ENCODE measurements at places on chromosomes 7 and 10. TPM values are rescaled to one million over a fixed set of nuclear protein-coding genes. Genes with fewer than 3 reads are reported as not detected.
A peak's percentile ranks its signal among the peaks of the same experiment; 100 is the strongest.

- no peaks in the 10 kb centered on the region for H3K4me1 ChIP-seq
- no peaks in the 10 kb centered on the region for H3K27me3 ChIP-seq
Observed at GRCh38 chr7:131454498-131454897, 101.9 kb downstream of the PODXL start.

GRCh38 chr10:130499541-130499940 is 363.4 kb downstream of the GLRX3 start:
- no peak overlapping the region for H3K4me3 ChIP-seq
- H3K36me3 ChIP-seq: no peaks in the 10 kb centered on the region
- no peaks in the 10 kb centered on the region for H3K27me3 ChIP-seq
- DNase-seq: no peak
- no peaks in the 10 kb centered on the region for H3K4me1 ChIP-seq
- no peak overlapping the region for H3K27ac ChIP-seq

DNA sequence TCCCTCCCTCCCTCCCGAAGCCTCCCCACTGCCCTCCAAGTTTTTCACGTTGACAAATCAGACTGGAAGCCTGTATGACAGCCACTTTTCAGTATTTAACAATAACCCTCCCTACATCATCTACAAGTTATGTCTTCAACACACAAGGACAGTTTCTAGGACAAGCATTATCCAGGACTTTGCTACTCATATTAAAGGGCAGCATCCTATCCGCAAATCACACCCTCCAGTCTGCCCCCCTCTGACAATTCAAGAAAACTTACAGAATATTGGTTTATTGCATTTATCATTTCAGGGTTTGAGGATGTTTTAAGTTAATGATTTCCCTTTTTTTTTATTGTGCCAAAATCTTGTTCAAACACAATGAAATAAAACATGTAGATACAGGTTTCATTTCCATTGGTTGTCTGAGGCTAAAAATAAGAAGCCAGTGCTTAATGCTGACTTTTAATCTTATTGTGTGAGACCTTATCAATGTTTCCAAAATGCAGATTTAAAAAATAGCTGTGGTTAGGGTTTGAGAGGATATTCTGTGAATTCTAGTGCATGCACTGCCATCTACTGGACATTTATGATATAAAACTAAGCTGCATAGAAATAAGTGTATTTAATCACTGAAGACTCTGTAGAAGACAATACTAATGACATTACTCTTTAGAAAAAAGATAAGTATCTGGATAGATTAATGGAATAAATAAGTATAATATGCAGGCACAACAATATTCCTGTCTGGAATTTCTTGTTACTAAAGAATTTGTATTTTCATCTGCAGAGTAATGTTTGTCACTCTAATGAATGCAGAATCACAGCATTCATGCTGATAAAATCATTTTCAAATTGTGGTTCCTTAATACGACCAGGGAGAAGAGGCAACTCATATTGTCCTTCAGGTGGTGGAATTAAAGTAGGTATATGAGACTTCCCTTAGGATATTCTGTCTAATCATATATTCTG is 64.1 kb downstream of the CAV1 start:
- H3K4me3 ChIP-seq: no peak overlapping the region
- peak; percentile 81 for DNase-seq
- H3K36me3 ChIP-seq: no peaks in the 10 kb centered on the region

- peak; percentile 93 for DNase-seq
- H3K36me3 ChIP-seq: no peaks in the 10 kb centered on the region
- H3K4me1 ChIP-seq: no peaks in the 10 kb centered on the region
- no peaks in the 10 kb centered on the region for H3K27me3 ChIP-seq
Observed at GRCh38 chr10:104441329-104442000, 87.8 kb downstream of the CFAP58 start.

DNA sequence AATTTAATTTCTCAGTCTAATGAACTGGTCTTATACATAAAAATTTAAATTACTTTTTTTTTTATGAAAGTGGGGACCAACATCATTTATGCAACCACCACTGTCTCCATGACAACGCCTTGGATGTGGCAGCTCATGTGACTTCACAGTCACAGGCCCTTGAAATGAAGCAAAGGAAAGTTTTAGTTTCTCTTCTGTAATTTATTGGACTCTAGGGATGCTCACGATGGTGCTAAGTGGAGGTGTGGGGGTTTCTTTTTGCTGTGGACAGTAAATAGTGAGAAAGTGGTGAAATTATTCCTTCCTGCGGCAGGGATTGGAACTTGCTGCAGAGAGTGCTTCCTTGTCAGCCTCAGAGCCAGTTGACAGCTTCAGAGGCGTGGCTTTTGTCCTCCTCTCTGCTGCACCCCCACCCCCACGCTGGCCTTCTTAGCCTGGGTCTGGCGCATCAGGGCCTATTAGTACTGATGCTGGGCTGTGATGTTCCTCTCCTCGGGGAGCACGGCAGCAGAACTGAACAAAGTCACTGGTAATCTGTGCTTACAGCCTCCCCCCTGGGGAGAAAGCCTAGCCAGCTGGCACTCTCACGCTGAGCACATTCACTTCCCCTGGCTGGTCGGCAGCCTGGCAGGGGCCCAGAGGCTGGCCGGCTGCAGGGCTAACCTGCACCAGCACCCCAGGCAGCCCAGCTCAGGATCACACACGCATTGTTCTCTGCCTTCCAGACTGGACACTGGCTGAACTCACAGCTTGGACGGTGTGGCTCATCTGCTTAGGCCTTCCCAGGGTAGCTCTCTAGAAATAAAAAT is 517.5 kb upstream of the GALNT17 start:
- DNase-seq: peak; percentile 30
- no peak overlapping the region for H3K27ac ChIP-seq
- H3K36me3 ChIP-seq: no peaks in the 10 kb centered on the region
- no peak overlapping the region for H3K4me3 ChIP-seq
- no peaks in the 10 kb centered on the region for H3K4me1 ChIP-seq
- H3K27me3 ChIP-seq: peaks cover 6% of the 10 kb centered on the region

- H3K36me3 ChIP-seq: no peaks in the 10 kb centered on the region
- H3K27me3 ChIP-seq: no peaks in the 10 kb centered on the region
- H3K4me1 ChIP-seq: no peaks in the 10 kb centered on the region
Observed at GRCh38 chr10:112778579-112778978, 171.5 kb upstream of the TCF7L2 start.

DNA sequence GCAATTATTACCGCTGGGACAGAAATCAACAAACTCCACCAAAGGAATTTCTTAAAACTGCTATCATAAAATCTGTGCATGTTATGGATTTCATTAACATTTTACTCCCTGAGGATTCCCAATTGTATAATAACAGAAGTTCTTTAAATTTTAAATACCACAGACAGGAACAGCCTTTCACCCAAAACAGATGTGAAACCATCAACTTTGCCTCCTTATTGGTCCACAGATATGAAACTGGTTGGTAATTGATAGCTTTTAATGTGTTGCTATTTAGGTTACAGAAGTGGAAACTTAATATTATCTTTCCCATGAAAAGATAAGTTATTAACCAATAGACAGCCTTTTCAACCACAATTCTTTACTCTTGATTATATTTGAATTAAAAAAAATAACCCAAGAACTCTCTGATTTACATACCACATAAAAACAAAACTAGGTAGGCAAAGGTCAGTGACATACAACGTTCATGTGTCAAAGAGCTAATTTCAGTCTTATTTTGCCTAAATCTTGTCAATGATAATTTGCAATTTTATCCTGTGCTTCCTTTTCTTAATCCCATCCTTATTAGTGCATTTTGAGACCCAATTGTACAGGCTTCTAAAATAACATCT is 90.0 kb downstream of the NRP1 start:
- no peaks in the 10 kb centered on the region for H3K27me3 ChIP-seq
- H3K27ac ChIP-seq: no peak overlapping the region
- DNase-seq: no peak
- H3K4me3 ChIP-seq: no peak overlapping the region
- peaks cover 10% of the 10 kb centered on the region for H3K4me1 ChIP-seq
- peaks cover 5% of the 10 kb centered on the region for H3K36me3 ChIP-seq

DNA sequence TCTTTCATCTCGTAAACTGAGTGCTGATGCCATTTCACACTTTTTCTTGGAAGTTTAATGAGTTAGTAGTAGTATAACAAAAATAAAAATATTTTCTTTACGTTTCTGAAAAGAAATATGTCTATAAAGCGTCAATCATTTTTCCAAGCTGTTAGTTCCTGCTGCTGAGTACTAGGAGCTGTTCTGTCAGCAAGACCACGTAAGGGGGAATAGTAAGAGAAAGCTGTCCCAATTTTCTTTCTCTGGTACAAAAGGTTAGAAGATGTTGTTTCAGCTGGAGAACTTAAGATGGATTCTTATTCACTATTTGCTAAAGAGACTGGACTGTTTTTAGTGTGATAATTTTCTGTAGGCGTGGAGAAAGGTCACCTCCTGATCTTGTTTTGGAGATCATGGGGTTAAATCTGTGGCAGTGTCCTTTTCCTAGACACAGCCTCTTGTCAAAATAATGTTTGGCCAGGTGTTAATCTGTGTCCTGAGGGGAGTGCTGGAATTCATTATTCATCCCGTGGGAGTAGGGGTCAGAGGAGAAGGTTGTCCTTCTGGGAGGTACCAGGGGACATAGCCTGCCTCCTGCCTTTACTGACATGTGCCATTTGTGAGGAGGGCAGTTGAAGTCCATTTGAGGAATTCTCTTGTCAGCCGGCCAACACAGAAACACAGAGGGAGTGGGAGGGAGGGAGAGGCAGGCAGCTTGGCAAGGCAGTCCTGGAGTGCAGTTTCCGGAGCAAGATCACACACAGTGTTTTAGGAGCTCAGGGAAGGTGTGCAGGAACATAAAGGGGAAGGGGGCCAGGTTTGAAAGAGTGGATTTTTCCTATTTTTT is 368.7 kb downstream of the AUTS2 start:
- no peak overlapping the region for H3K4me3 ChIP-seq
- DNase-seq: no peak
- H3K36me3 ChIP-seq: no peaks in the 10 kb centered on the region

- H3K27ac ChIP-seq: no peak overlapping the region
- no peak for DNase-seq
- H3K27me3 ChIP-seq: peaks cover 30% of the 10 kb centered on the region
- no peaks in the 10 kb centered on the region for H3K4me1 ChIP-seq
- H3K4me3 ChIP-seq: no peak overlapping the region
Observed at GRCh38 chr7:128115821-128116723, 84.8 kb upstream of the LRRC4 start.

- DNase-seq: no peak
- H3K4me3 ChIP-seq: no peak overlapping the region
- H3K4me1 ChIP-seq: no peaks in the 10 kb centered on the region
- no peak overlapping the region for H3K27ac ChIP-seq
- no peaks in the 10 kb centered on the region for H3K36me3 ChIP-seq
- no peaks in the 10 kb centered on the region for H3K27me3 ChIP-seq
Observed at GRCh38 chr10:11195623-11196022, 178.0 kb downstream of the CELF2 start.

- H3K27ac ChIP-seq: no peak overlapping the region
- no peak for DNase-seq
- H3K36me3 ChIP-seq: no peaks in the 10 kb centered on the region
- peaks cover 2% of the 10 kb centered on the region for H3K4me1 ChIP-seq
- H3K27me3 ChIP-seq: no peaks in the 10 kb centered on the region
- H3K4me3 ChIP-seq: no peak overlapping the region
Observed at GRCh38 chr7:90604383-90604782, 8.3 kb downstream of the CDK14 start.

- DNase-seq: no peak
- H3K27me3 ChIP-seq: no peaks in the 10 kb centered on the region
- H3K4me3 ChIP-seq: no peak overlapping the region
- H3K4me1 ChIP-seq: no peaks in the 10 kb centered on the region
- no peak overlapping the region for H3K27ac ChIP-seq
Observed at GRCh38 chr10:61779276-61779675, 116.5 kb downstream of the CABCOCO1 start.

GRCh38 chr7:72538147-72538546 is 126.0 kb upstream of the CALN1 start:
- H3K4me1 ChIP-seq: no peaks in the 10 kb centered on the region
- no peaks in the 10 kb centered on the region for H3K36me3 ChIP-seq
- H3K27ac ChIP-seq: no peak overlapping the region
- H3K4me3 ChIP-seq: no peak overlapping the region
- no peaks in the 10 kb centered on the region for H3K27me3 ChIP-seq

DNA sequence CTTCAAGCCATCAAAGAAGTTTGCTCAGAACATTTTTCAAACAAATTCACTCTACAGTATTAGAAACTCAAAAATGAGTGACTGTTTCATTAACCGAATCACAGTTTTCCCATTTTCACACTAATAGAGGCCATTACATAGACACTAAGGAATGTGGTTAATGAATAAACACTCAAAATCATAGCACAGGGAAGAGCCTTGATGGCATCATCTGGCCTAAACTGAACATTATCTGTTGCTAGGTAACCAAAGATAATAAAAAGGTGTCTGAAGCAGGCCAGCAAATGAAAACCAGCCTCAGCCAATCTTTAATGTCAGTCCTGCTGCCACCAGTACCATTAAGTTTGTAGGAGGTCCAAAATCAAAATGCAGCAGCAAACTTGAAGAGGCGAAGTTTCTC is 492.4 kb upstream of the STEAP1 start:
- no peak overlapping the region for H3K27ac ChIP-seq
- H3K27me3 ChIP-seq: no peaks in the 10 kb centered on the region
- no peak for DNase-seq
- H3K4me3 ChIP-seq: no peak overlapping the region
- no peaks in the 10 kb centered on the region for H3K36me3 ChIP-seq
- no peaks in the 10 kb centered on the region for H3K4me1 ChIP-seq

DNA sequence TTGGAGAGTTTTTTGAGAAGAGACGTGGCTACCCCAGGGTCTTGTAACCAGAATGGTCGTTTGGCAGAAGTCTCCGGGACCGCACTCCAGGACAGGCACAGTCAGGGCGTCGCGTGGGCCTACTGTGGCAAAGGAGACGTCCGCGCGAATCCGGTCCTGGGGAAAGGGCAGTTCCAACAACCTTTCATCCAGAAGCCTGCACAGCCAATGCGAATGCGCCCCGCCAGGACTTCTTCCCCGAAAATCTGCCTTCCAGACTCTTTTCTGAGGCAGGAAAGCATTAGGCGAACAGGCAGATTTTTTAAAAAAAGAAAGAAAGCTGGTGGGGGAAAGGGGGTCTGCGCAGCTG is 2.0 kb downstream of the HPSE2 start:
- H3K4me3 ChIP-seq: no peak overlapping the region
- H3K27ac ChIP-seq: no peak overlapping the region
- H3K27me3 ChIP-seq: peaks cover 61% of the 10 kb centered on the region
- H3K36me3 ChIP-seq: no peaks in the 10 kb centered on the region

Gene TMEM236
- total RNA-seq: not detected

Gene RELN
- total RNA-seq: 19.4 TPM

Gene FKBP9
- 146 TPM for total RNA-seq

Gene HMX2
- total RNA-seq: not detected

Gene INHBA
- 133 TPM for total RNA-seq

Gene HERC4
- 92.8 TPM for total RNA-seq

Gene POLR2J2
- 1.3 TPM for total RNA-seq

Gene ACADSB
- total RNA-seq: 10.6 TPM

Gene YWHAG
- total RNA-seq: 40.1 TPM

Gene WASHC2A
- total RNA-seq: 32.5 TPM

Gene PLPP4
- total RNA-seq: 0.28 TPM

Gene METTL27
- total RNA-seq: 1.7 TPM

Gene SFTPA2
- not detected for total RNA-seq

Measured in IMR-90 (cell line).